ENCODE measurements at places on chromosomes 3 and 15.

DNA sequence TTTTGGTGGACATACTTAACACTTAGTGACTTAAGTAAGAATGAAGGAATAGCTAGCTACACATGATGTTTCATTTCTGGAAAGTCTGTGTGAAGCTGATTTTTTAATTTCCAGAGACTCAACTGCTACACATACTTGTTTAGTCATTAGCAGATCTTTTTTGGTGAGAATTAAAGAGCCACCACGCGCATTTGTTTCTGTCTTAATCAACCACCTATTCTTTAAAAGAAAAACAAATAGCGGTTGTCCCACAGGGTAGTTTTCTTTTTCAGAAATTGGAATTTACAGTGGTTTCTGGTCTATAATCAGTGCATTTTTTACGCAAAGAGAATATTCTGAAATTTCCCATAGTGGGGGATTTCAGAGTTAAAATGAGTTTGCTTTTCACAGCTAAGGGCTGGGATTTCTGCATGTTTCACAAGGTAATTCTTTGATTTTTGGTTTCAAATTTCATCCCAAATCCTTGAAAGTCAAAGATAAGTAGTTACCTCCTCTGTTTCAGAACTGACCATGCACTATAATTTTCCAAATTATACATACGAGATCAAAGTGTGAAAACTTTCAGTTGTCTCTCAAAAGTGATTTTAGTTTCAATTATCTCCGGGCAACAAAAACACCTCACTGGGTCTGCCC lies 631.0 kb upstream of the GRM7 start:
- no peak for DNase-seq

DNA sequence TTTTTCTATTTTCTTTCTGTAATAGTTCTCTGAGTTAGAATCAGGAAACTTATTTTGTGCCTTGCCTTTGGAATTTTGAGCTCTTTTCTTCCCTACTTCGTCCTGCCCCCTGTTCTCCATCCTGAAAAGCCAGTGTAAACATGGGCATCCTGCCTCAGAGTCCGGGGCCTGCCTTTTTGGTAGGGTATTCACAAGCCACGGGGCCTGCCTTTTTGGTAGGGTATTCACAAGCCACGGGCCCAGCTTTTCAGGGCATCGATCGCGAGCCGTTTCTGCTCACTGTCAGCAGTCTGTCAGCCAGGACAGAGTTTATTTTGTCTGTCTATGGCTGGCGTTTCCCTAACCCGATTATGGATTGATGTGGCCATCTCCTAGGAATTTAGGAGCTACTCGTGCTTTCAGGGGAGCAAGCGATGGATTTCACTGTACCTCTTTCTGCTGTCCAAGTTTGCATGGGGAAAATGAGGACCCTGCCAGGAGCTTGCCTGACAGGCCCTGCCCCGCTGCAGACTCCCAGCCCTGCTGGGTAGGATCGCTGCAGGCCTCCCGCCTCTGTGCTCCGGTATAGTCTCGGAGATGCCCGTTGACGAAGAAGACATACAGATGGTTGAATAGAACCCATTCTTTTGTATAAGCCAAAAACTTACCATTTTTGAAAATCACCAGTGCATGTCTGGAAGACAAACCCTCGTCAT lies 12.8 kb downstream of the SYNM start:
- DNase-seq, result no peak

DNA sequence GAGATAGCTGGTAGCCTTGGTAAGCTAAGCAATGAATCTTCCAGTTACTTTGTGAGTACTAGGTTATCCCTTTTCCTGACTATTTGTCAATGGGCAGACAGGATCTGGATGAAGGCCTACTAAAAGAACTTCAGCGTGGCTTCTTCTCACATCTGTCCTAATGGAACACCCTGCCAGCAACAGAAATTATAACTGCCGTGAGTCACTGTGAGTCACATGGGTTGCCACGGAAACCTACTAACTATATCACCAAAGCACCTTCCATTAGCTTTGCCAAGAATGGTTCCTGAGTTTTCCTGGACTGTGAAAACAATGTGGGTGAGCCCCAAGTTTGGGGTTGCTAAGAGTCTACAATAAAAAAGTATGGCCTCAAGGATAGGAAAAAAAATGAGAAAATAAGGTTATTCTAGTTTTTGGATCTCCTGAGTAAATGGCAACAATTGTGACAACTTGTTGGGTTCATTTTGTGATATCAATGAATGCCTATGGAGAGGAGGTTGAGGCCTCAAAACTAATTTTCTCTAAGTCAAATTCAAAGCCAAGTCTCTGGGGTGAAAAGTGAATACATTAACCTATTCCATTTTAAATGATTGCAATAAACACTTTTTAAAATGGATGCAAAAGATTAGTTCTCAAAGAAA lies 195.1 kb upstream of the ICE2 start:
- DNase-seq, result peak; percentile 50

GRCh38 chr15:29435811-29436210 lies 166.2 kb upstream of the NSMCE3 start:
- DNase-seq, result no peak

DNA sequence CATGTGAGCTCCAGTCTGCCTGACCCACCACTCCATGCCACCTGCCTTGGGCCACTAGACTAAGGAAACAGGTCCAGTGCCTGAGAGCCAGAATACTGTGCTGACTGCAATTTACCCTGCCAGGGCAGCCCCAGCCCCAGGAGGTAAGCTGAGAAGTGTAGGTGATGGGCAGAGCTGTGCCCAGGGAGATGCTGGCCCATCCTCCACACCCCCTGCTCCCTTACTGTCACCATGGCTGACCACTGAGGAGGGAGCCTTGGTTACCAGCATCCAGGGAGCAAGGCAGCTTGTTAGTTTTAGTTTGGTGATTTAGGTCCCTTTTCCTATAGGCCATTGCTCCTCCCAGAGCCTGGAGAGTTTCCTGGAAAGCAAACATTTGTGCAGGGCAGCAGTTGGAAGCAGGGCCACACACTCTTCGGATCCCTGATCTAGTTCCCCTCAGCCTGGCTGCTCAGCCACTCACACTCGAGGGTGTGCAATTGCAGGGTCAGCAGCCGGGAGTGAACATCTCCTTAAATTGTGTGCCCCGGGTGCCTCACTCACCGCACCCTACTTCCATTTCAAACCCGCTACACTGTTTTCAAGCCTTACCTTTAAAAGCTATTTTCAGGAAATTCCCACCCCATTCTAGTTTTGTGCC lies 2.0 kb downstream of the GALNT15 start:
- no peak for DNase-seq

DNA sequence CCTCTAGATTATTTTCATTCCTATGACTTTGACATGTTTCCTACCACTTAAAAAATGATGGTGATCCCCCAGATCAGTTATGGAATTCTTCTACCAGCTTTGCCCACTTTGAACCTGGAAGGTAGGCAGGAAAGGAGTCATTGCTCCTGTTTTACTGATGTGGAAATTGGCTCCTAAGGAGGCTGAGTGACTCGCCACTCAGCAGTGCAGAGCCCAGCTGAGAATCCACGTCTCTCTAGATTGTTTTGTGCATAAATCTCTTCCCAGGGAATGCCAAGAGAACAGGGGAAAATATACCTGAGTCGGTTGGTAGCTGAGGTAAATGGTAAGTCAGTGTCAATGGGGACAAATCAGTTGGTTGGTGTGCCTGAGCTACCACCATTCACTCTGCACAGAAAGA lies 4.7 kb downstream of the LTF start:
- no peak for DNase-seq

DNA sequence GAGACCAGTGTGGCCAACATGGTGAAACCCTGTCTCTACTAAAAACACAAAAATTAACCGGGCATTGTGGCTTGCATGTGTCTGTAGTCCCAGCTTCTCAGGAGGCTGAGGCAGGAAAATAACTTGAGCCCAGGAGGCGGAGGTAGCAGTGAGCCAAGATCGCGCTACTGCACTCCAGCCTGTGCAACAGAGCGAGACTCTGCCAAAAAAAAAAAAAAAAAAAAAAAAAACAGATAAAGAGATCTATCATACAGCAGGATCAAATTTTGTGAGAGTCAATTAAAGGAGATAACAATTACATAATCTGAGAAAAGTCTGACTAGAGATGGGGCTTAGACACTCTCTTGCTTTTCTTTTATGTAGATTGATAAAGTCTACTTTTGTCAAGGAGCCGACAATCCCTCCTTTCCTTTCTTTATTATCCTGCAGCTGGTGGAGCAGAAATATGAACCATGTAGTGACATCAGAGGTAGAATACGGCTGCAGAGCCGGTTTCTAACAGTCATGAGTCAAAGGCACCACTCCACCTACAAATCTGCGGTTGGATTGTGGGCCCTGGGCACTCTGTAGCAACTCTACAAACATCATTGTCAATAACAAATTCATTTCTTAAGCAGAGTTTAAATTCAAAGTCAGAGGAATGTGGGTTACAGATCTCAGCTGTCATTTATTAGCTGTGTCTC lies 9.0 kb downstream of the C2CD4A start:
- DNase-seq, result no peak

DNA sequence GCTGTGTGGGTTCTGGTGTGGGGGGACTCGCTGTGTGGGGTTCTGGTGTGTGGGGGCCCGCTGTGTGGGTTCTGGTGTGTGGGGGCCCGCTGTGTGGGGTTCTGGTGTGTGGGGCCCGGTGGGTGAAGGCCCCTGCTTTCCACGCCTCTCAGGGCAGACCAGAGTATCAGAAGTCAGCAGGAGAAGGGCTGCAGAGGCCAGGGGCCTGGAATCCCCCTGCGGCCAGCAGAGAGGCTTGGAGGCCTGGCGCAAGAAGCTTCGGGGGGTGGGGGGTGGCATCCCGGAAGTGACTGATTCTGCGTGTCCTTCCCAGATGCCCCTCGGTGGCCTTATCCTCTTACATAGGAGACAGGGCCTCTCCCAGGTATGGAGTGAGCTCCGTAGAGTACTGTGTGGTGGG lies 37.4 kb downstream of the TNK2 start:
- DNase-seq, result no peak

- no peak for DNase-seq
Observed at GRCh38 chr3:46634856-46635255, 22.5 kb downstream of the FAM240A start.

DNA sequence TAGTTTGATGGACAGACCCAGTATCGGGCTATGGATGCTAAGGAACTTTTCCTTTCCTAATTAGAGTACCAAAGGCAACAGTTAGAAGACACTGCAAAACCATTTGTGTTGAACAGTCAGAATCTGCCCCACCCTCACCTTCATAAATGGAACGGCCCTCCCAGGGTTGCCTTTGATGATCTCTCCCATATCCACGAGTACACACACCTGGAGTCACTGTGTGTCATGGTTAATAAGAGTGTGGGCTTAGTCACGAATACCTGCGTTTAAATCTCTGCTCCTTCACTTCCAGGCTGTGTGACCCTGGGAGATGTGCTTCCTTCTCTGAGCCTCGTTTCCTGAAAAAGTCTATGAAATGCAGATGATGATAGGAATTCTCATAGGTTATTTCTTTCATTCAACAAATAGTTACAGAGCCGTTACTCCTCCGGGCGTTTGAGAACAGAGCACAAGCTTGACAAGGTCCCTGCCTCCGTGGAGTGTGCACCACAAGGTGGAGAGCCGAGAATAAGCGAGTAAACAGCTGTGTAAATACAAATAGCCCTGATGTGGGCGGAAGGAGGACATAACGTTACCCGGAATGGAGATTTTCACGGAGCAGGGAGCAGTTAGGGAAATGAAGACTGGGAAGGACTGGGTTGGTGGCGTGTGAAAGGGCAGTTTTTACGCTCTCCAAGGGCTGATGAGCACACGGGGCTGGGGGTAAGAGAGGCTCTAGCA lies 6.7 kb downstream of the SLC51A start:
- no peak for DNase-seq

- DNase-seq, result no peak
Observed at GRCh38 chr15:89993349-89993748, 7.8 kb upstream of the ZNF710 start.

DNA sequence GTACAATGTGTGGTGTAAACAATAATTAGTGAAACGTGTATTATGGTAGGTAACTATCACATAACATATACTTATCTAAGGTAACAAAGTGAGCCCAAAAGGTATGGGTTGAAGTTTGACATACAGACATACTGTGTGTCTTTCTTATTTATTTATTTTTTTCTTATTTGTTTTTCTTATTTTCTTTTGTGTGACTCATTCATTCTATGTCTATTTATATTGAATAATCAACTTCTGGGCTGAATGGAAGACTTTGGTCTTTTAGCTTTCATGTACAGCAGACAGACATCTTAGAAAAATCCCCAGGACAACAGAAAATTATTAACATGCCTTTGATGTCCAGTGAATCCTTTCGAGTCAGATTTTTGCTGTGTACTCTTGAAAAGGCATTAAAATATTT lies 200.3 kb upstream of the SLC2A2 start:
- DNase-seq, result no peak

- DNase-seq, result no peak
Observed at GRCh38 chr15:39944726-39945125, 10.8 kb downstream of the EIF2AK4 start.

GRCh38 chr3:19947549-19948225 lies 790 bp downstream of the RAB5A start:
- DNase-seq, result no peak
